ENCODE measurements at places on chromosomes 5 and 9.

GRCh38 chr5:3432135-3432534 lies 163.5 kb upstream of the IRX1 start:
- DNase-seq, result no peak
- H3K27ac ChIP-seq, result no peak overlapping the region
- H3K36me3 ChIP-seq, result no peaks in the 10 kb centered on the region
- no peak overlapping the region for H3K4me3 ChIP-seq

DNA sequence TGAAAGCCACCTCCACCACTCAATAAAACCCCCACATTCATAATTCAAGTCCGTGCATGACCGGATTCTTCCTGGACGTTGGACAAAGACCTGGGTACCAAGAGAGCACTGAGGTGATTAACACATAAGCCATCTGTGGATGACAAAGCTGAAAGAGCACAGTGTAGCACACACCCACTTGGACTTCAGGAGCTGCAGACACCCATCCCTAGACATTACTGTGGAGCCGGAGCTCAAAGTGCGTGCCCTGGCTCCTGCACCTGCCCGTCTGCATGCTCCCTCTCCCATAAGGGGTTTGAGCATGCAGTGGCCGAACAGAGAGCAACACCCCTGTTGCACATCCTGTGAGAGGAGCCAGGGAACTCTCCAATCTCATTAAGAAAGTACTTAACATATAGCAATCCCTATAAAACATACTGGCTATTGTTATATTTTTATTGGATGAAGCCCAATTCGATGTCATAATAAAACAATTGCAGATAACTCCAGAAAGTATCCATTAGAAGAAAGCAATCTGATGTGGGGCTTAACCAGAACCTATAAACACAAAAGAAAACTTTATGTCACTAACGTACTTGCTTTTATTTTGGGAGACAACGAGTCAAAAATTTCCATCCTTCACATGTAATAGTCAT lies 1174.2 kb upstream of the C9orf72 start:
- H3K27me3 ChIP-seq, result no peaks in the 10 kb centered on the region
- no peak overlapping the region for H3K4me3 ChIP-seq
- H3K27ac ChIP-seq, result no peak overlapping the region
- no peaks in the 10 kb centered on the region for H3K4me1 ChIP-seq

DNA sequence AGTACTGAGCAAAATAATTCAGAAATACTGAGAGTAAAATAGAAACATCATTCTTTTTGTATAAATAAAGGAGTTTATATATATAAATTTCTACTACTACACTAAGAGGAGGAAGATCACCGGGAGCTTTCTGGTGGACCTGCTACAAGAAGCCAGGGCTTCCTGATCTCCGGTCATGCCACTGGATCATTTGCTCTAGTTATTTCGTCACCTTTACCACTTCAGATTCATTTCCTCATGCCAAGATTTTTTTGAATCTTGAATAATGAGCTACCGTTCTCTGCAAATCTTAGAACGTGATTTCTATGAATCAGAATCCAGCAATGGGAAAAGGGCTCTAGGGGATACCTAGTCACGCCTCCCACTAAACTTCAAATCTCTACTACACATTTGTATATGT lies 51.9 kb upstream of the TBC1D9B start:
- H3K4me3 ChIP-seq, result no peak overlapping the region
- H3K27me3 ChIP-seq, result no peaks in the 10 kb centered on the region
- DNase-seq, result no peak
- H3K36me3 ChIP-seq, result peaks cover 6% of the 10 kb centered on the region
- H3K4me1 ChIP-seq, result no peaks in the 10 kb centered on the region

DNA sequence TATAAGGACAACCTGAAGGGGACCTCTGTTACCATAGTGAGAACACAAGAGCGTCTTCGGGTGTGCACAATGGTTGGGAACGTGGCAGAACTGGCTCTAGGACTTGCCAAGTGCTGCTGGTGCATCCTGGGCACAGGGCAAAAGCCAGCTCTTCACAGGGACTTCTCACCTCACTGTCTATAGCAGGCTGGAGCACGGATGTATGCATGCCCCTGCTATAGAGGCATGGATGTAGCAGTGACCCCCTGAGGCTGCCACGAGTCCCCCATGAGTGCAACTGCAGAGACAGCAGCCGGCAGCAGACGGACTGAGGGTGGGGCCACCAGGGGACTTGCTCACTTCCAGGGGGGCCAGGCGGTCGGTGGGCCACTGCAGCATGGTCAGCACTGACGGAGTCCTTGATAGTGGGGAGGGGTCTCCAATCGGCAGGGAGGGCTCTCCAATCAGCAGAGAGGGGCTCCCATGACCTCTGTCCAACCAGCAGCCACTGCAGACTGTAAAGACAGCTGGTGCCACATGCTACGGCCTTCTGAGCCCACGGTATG lies 64.9 kb downstream of the SEMA4D start:
- H3K27me3 ChIP-seq, result no peaks in the 10 kb centered on the region
- H3K4me1 ChIP-seq, result peaks cover 95% of the 10 kb centered on the region
- no peak for DNase-seq
- no peak overlapping the region for H3K4me3 ChIP-seq
- peaks cover 37% of the 10 kb centered on the region for H3K36me3 ChIP-seq

- no peak overlapping the region for H3K27ac ChIP-seq
- no peaks in the 10 kb centered on the region for H3K36me3 ChIP-seq
- no peaks in the 10 kb centered on the region for H3K4me1 ChIP-seq
- H3K27me3 ChIP-seq, result no peaks in the 10 kb centered on the region
- no peak for DNase-seq
These were observed 231.6 kb upstream of the RPS23 start for GRCh38 chr5:82509762-82510161.

- H3K36me3 ChIP-seq, result no peaks in the 10 kb centered on the region
- peak overlapping the region; percentile 63 for H3K27ac ChIP-seq
- no peak for DNase-seq
- peaks cover 69% of the 10 kb centered on the region for H3K4me1 ChIP-seq
- H3K4me3 ChIP-seq, result no peak overlapping the region
- no peaks in the 10 kb centered on the region for H3K27me3 ChIP-seq
These were observed 10.8 kb upstream of the MGAT1 start for GRCh38 chr5:180813420-180813819.

DNA sequence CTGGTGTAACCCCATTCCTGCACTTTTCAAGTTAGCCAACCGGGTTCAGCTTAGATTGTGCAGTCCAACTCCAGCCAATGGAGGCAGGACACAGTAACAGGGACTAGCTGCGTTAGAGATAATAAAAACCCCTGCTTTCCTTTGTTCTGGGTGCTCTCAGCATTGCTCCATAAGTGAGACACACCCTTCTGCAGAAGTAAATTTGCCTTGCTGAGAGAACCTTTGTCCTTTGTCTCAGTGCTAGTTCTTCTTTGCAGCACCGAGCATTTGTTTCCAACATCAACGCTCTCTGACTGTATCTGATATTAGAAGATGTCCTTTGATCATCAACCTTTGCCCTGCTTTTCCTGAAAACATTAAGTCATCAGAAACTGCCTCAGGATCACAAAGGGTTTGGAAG lies 169.5 kb upstream of the OR13F1 start:
- H3K4me1 ChIP-seq, result no peaks in the 10 kb centered on the region
- H3K4me3 ChIP-seq, result no peak overlapping the region
- H3K27me3 ChIP-seq, result peaks cover 2% of the 10 kb centered on the region

- H3K27me3 ChIP-seq, result peaks cover 10% of the 10 kb centered on the region
- H3K4me1 ChIP-seq, result no peaks in the 10 kb centered on the region
- H3K4me3 ChIP-seq, result no peak overlapping the region
- H3K27ac ChIP-seq, result no peak overlapping the region
These were observed 196.3 kb downstream of the ATP10B start for GRCh38 chr5:160655717-160656116.

GRCh38 chr5:98318386-98318785 lies 455.1 kb upstream of the RGMB start:
- H3K27me3 ChIP-seq, result no peaks in the 10 kb centered on the region
- DNase-seq, result no peak
- no peaks in the 10 kb centered on the region for H3K36me3 ChIP-seq
- H3K4me3 ChIP-seq, result no peak overlapping the region
- H3K4me1 ChIP-seq, result no peaks in the 10 kb centered on the region

DNA sequence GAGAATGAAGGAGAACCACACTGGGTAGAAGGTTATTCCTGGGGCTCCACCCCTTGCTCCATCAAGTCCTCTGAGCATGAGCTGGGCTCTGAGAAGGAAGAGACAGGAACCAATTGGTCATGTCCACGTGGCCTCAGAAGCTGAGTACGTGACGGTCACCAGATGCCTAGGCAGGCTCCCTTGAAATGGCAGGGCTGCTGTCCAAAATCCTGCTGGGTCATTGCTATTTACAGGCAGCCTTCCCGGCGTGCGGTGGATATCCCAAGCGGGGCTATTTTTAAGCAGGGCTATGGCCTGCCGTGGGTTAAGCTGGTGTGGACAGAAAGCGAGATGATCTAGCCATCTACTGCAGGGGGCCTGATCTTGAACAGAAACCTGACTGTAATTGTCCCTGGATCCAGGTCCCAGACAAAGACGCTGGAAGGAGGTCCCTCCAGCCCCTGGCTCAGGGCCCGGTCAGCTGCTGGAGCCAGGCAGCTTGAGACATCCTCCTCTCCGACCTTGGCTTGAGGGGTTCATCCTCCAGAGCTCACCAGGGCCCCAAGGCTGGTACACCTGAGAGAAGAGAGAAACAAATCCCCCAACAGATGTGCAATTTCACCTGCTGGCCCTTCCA lies 550 bp upstream of the CKMT2 start:
- no peak overlapping the region for H3K4me3 ChIP-seq
- H3K27me3 ChIP-seq, result no peaks in the 10 kb centered on the region
- H3K27ac ChIP-seq, result no peak overlapping the region

DNA sequence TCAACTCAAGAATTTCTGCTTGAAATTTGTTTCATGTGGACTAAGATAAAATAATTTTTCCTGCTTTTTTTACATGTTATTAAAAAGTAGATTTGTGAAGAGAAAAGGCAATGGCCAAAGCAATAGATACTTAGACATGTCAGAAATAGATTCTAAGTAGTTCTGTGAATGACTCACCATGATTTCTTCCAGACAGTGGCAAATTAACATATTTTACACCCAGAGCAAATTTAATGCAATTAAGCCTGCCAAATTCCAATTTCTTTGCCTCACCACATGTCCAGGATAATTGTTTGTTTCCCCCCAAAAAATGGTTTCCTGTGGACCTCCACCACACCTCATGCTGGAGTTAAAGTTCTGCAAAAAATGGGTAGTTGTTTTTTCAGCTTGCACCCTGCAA lies 651.4 kb downstream of the CETN3 start:
- H3K36me3 ChIP-seq, result no peaks in the 10 kb centered on the region
- no peak overlapping the region for H3K4me3 ChIP-seq
- no peak overlapping the region for H3K27ac ChIP-seq
- H3K27me3 ChIP-seq, result no peaks in the 10 kb centered on the region
- H3K4me1 ChIP-seq, result no peaks in the 10 kb centered on the region
- DNase-seq, result no peak

DNA sequence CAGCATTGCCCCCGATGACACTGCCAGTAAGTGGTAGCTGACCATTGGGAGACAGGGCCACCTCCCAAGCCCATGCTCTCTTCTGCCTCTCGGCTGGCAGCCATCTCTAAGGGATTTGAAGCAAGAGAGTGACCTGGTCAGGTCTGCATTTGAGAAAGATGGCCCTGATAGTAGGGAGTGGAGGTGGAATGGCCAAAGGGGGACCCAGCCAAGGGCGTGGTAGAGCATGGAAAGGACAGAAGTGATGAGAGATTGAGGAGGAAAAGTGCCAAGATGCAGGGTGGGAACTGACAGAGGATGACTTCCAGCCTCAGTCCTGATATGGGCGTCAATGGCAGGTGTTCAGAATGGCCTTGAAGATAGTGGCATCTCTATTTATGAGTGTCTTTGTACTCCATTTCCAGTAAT lies 9.0 kb downstream of the ABL1 start:
- H3K36me3 ChIP-seq, result peaks cover 2% of the 10 kb centered on the region
- peaks cover 7% of the 10 kb centered on the region for H3K4me1 ChIP-seq
- H3K4me3 ChIP-seq, result no peak overlapping the region
- no peaks in the 10 kb centered on the region for H3K27me3 ChIP-seq
- DNase-seq, result no peak

DNA sequence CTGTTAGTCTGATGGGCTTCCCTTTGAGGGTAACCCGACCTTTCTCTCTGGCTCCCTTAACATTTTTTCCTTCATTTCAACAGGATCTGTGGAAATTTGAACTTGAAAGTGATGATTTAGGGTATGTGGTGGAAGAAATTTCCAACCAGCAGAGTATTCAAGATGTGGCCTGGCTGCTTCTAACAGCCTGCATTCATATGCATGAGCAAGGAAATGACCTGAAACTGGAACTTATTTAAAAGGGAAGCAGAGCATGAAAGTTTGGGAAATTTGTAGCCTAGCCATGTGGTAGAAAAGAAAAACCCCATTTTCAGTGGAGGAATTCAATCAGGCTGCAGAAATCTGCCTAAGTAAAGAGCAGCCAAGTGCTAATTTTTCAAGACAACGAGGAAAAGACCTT lies 41.7 kb downstream of the UNC13B start:
- peaks cover 9% of the 10 kb centered on the region for H3K27me3 ChIP-seq
- DNase-seq, result no peak
- no peak overlapping the region for H3K4me3 ChIP-seq
- H3K4me1 ChIP-seq, result peaks cover 2% of the 10 kb centered on the region
- no peak overlapping the region for H3K27ac ChIP-seq

DNA sequence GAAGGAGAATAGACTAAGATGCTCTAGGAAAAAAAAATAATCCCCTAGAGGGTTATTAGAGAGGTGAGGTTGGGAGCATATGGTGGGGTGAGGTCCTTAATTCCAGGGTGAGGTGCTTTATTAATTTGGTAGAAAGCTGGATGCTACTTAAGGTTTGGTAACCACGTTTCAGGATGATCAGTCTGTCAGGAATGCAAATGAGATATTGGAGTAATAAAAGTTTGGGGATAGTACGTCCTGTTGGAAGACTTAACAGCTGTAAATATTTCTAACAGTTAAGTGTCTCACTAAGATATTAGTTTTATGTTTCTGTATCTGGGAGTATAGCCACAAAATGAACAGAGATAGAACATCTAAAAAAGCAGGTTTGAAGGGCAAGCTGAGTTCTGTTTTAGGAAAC lies 578.9 kb downstream of the CETN3 start:
- no peaks in the 10 kb centered on the region for H3K27me3 ChIP-seq
- H3K4me3 ChIP-seq, result no peak overlapping the region
- H3K36me3 ChIP-seq, result no peaks in the 10 kb centered on the region
- DNase-seq, result no peak
- H3K4me1 ChIP-seq, result peaks cover 2% of the 10 kb centered on the region

- DNase-seq, result no peak
- no peaks in the 10 kb centered on the region for H3K4me1 ChIP-seq
- no peaks in the 10 kb centered on the region for H3K36me3 ChIP-seq
- no peak overlapping the region for H3K27ac ChIP-seq
- H3K27me3 ChIP-seq, result peaks cover 10% of the 10 kb centered on the region
These were observed 556.2 kb downstream of the TLE4 start for GRCh38 chr9:80127920-80128319.

GRCh38 chr9:121373011-121373729 lies 3.1 kb upstream of the STOM start:
- H3K27me3 ChIP-seq, result no peaks in the 10 kb centered on the region
- peaks cover 6% of the 10 kb centered on the region for H3K36me3 ChIP-seq
- no peak overlapping the region for H3K27ac ChIP-seq
- no peak for DNase-seq

- DNase-seq, result no peak
- H3K36me3 ChIP-seq, result peaks cover 82% of the 10 kb centered on the region
- no peaks in the 10 kb centered on the region for H3K4me1 ChIP-seq
These were observed 25.8 kb downstream of the NSUN2 start for GRCh38 chr5:6606884-6607558.

Data from activated naive CD8-positive, alpha-beta T cell treated with anti-CD3 and anti-CD28 coated beads, Interleukin-2, amount 50 U/mL, for 24 hours (primary cell).